Adrenal gland (tissue), 19 donors: ENCODE measurements at places on chromosomes 6 and 20. TPM values are rescaled to one million over a fixed set of nuclear protein-coding genes. Genes with fewer than 3 reads are reported as not detected.
A peak's percentile ranks its signal among the peaks of the same experiment; 100 is the strongest.

DNA sequence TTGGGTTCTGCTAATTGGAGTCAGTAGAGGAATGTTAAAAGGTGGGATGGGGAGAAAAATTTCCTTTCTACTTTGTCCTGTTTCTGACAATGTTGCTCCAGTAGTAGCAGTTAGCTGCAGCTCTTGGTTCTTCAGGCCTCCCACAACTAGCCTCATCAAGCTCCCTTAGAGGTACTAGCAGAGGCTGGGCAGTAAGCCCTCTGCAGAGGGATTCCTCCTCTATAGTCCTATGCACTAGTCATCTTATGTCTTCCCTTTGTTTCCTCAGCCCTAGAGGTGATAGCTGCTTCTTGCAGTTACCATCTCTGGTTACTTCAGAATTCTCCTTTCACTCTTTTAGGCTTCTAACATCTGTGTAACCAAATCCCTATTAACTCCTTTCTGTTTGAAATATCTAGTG, 99.8 kb downstream of the FILIP1 start:
- no peak for DNase-seq

DNA sequence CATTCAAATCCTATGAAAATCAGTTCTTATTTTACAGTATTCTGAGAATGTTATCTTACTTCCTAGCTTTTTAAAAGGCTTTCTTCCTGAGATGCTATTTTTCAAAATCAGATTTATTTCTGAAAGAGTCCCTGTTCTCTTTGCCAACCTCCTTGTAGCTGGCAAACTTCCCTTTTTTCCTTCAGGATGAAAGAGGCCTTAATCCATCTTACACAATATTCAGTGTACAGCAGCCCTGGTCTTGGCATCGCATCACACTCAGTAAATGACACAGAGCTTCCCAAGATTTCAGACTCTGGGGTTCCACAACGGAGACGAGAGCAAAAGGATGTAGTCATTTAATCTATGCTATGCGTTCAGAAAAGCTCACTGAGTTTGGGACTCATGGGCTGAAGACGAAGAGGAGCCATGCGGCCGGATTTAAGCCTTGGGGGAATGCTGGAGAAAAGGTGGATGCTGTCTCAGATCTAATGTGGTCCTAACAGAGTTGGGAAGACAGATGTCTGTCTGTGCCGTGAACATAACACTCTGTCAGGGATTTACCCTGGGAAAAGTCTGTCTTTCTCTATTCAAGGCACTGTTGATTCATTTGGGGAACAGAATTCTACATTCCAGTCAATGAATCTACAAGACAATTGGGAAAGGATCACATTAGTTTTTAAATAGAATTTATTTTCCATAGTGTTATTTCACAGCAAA, 616.4 kb upstream of the AGPAT4 start:
- peak; percentile 61 for DNase-seq

DNA sequence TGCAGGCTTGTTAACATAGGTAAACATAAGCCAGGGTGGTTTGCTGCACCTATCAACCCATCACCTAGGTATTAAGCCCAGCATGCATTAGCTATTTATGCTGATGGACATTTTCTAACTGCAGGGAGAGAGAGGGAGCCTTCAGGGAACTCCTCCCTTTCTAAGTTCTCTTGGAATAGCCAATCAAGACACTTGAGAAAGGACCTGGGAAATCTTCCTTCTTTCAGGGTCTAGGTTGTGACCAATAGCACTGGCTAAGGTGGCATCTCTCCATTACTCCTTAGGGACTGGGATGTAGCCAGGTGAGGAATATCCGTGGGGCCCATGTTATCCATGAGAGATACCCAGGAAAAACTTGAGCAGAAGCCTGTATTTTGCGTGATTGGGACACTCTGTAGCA, 849.6 kb upstream of the MAP3K7 start:
- DNase-seq, result no peak

The DCDC2 gene
- 3.6 TPM for total RNA-seq

GRCh38 chr20:22944936-22945335, 90.2 kb upstream of the SSTR4 start:
- DNase-seq, result no peak

- DNase-seq, result peak; percentile 39
Observed at GRCh38 chr6:43172104-43173007, 1.3 kb downstream of the SRF start.

DNA sequence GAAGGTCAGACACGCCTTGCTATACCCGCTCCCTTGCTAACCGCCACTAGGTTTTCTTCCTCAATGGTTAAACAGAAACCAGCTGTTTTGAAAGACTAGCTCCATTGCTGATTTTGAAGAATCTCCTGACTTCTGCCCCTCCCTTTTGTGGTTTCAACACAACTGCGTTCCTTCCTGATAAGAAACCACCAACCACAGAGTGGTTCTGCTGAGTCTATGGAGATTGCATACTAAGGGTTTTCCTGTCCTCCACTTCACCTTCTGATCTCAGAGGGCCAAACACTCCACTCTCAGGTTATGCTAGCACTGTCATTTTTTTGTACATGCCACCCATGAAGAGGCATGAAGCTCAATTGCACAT, 207.9 kb downstream of the MYLK4 start:
- DNase-seq, result no peak

DNA sequence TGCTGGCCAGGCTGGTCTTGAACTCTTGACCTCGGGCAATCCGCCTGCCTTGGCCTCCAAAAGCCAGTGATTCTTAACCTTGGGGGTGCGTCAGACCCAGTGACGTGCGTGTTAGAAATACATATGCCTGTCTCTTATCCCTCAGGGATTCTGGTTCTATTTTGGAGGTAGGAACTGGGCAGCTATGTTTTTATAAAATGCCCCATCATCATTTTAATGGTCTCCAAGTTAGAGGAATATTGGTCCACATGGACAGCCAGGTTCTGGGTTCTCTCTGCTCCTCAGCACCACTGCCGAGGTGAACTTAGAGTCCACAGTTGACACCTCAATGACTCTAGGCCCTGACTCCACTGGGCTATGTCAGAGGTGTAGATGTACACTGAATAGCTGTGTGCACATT, 352.7 kb downstream of the SMOC2 start:
- no peak for DNase-seq

- DNase-seq, result peak; percentile 16
Observed at GRCh38 chr6:164106345-164106769, 691.8 kb downstream of the QKI start.

DNA sequence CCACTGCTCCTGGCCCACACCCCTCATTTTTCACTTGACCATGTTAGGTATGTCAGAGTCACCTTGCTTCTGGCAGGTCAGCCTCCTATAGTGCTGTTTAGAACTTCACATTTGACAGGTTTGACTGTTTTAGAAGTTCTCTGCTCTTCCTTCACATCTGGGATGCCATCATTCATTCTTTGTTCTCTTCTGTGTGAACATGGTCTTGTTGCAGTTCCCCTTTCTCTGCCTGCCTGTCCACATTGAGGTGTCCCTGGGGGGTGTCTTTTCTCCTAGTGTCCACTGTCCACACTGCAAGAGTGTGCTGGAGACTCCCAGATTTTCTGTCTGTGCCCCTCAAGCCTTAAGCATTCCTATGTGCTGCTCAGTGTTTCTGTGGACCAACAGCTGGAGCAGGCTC, 89.5 kb downstream of the JARID2 start:
- no peak for DNase-seq

- DNase-seq, result peak; percentile 15
Observed at GRCh38 chr20:12207875-12208274, 290.2 kb downstream of the BTBD3 start.

DNA sequence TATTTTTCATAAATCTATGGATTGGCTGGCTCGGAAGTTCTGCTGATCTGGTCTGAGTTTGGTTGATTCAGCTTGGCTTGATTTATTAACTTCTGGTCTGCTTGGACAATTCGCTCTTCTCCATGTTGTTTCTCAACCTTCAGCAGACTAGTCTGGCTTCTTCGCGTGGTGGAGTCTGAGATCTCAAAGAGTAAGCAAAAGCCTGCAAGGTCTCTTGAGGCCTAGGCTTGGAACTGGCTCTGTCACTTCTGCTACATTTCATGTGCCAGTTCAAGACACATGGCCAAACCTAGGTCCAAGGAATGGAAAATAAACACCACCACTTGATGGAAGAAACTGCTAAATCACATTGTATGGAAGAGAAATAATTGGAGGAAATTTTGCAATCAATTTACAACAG, 115.1 kb upstream of the JAG1 start:
- DNase-seq, result no peak

- DNase-seq, result no peak
Observed at GRCh38 chr6:31393932-31394331, 9.5 kb upstream of the MICA start.

GRCh38 chr6:82861121-82861520, 204.5 kb downstream of the UBE3D start:
- no peak for DNase-seq

The INSM1 gene
- total RNA-seq, result 13.3 TPM

The TBX18 gene
- 4.2 TPM for total RNA-seq

- DNase-seq, result no peak
Observed at GRCh38 chr20:43320536-43320935, 130.8 kb upstream of the PTPRT start.

GRCh38 chr6:98747273-98747672, 87.1 kb upstream of the POU3F2 start:
- DNase-seq, result no peak

The CST7 gene
- 0.91 TPM for total RNA-seq

- DNase-seq, result no peak
Observed at GRCh38 chr20:2834401-2835110, 5.9 kb downstream of the PCED1A start.

The CPNE5 gene
- total RNA-seq, result 3.5 TPM

DNA sequence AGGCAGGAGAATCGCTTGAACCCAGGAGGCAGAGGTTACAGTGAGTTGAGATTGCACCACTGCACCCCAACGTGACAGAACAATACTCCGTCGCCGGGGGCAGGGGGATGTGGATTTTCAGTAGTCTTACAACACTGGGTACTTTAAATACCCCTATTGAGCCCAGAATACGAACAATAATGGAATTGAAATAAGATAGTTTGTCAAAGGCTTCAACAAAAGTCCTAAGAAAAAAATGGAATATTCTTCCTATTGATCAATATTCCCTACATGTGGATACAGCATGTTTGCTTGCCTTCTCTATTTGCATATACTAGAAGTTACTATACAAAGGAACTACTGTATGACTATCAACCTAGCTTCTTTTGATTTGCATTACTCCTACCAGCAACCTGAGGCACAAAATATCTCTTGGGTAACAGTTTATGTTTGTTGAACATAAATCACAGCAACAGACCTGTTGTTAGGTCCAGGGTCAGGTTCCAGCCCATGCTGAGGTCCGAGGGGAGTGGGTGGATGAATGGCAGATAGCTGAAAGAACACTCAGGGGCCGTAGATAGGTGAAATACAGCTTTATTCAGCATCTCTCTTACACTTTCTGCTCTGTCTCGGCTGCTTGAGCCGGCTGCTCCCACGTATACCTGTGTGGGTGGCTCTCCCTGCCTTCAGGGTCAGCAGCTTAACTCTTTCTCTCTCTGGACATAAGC, 23.8 kb downstream of the MAN1A1 start:
- no peak for DNase-seq

The FAM83B gene
- not detected for total RNA-seq

The NEU1 gene
- 122 TPM for total RNA-seq

GRCh38 chr6:113190170-113190569, 667.0 kb upstream of the MARCKS start:
- DNase-seq, result no peak

DNA sequence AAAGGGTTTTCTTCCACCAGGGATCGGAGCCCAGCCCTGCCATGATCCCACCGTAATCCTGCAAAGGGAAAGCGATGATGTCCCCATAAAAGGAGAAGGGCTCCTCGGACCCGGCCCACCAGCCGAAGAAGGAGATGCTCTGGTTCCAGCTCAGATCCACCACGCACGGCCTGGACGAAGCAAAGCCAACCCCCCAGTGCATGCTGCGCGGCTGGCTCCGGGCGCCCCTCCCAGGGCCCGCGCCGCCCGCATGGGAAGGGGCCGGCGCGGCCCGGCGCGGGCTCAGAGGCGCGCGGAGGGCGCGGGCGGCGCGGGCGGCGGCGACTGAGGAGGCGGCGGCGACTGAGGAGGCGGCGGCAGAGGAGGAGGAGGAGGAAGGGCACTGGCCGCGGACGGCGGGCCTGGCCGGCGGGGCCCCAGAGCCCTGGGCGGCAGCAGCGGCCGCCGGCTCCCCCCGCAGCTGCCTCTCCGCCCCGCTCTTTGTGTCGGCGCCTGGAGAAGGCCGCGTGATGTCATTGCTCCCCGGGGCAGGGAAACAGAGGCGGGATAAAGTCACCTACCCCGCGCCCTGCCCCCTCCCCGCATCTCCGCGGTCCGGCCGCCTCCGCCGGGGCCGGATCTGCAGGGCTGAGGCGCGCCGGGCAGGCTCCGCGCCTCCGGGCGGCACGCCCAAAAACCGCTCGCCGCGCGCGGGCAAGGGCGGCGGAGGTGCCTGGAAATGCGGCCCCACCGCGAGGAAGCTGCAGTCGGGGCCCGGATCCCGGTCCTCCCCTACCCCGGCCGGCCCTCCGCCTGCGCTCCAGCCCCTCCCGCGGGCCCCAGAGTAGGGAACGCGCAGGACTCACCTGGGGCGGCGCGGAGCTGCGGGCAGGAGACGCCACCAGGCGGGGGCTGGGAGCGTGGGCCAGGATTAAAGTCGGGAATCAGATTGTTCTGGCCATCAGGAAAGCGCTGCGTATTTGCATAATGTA, at the start of gene FAXC:
TSS of gene FAXC (minus strand) at position 504 of the 971 bp plus-strand sequence. CDS start at position 202, 302 bp downstream.
- peak; percentile 43 for DNase-seq

GRCh38 chr6:160070831-160071230, 50.8 kb upstream of the SLC22A1 start:
- DNase-seq, result no peak

- DNase-seq, result no peak
Observed at GRCh38 chr6:106924694-106925523, 49.6 kb downstream of the CD24 start.

The PAK5 gene
- total RNA-seq, result 3.2 TPM

The DHX16 gene
- total RNA-seq, result 31.3 TPM

GRCh38 chr20:438571-439469, 23.5 kb downstream of the TBC1D20 start:
- DNase-seq, result no peak

- no peak for DNase-seq
Observed at GRCh38 chr20:25486377-25486776, 78.9 kb downstream of the GINS1 start.

- no peak for DNase-seq
Observed at GRCh38 chr6:140486450-140487361, 1112.3 kb upstream of the CITED2 start.

The DDAH2 gene
- 52.7 TPM for total RNA-seq

DNA sequence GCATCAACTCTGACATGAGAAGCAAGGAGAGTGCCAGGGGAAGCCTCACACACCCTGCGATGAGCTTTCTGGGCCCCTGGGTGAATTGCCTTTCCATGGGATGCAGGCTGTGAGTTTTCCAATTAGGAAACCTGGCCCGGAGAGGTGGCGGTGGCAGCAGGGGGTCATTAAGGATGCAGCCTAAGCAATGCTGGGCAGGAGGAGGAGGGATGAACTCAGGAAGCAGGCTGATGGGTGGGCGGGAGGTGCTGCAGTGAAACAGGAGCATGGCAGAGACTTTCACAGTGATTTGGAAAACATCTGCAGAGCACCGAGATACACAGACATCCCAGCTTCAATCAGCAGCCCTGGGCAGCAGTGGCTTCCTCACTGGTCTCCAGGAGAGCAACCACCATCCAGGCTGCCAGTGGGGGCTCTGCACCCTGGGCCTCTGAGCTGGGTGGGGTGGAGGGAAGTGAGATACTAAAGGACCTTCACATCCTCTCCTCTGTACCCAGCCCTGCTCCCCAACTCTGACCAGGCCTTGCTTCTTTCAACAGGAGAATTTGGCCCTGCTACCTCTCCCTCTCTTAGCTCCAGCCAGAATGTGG, 44.9 kb downstream of the LRFN2 start:
- DNase-seq, result no peak
